ENCODE measurements at places on chromosomes 7 and 10.

DNA sequence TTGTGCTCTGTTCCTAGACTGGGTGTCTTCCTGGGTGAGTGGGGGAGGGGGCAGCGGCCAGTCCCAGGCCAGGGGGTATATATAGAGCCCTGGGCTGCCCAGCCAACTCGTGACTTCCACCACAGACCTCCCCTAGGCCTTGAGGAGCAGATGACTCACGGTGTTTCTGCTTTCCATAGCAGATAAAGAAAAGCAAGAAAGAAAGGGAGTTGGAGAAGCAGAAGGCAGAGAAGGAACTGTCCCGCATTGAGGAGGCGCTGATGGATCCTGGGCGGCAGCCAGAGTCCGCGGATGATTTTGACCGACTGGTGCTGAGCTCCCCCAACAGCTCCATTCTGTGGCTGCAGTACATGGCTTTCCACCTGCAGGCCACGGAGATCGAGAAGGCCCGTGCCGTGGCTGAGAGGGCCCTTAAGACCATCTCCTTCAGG is 10.1 kb downstream of the CALHM2 start:
- DNase-seq, result no peak
- H3K36me3 ChIP-seq, result peaks cover 6% of the 10 kb centered on the region
- no peak overlapping the region for H3K4me3 ChIP-seq
- H3K27ac ChIP-seq, result no peak overlapping the region

GRCh38 chr10:96395931-96396877 is 37.4 kb upstream of the OPALIN start:
- peaks cover 4% of the 10 kb centered on the region for H3K27me3 ChIP-seq
- H3K36me3 ChIP-seq, result no peaks in the 10 kb centered on the region
- no peak overlapping the region for H3K27ac ChIP-seq

DNA sequence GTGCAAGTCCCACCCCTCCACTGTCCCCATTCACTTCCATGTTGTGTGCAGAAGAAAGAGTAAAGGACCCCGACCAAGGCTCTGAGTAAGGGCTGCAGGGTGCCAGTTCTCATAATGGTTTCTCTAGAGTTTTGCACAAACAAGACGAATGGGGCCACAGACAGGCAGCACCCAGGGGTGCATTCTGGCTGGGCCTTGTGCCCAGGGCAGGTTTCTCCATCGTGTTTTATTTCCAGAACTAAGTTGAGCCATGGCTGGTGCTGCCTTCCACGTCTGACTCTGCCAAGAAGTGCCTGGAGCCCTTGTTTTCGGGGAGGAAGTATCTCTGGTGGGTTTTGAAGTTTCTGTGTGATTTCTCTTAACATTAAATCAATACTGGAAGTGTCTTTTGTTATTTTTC is 95.0 kb upstream of the SDK1 start:
- H3K27ac ChIP-seq, result no peak overlapping the region
- H3K4me3 ChIP-seq, result no peak overlapping the region
- no peaks in the 10 kb centered on the region for H3K4me1 ChIP-seq

- no peaks in the 10 kb centered on the region for H3K4me1 ChIP-seq
- no peak overlapping the region for H3K27ac ChIP-seq
- DNase-seq, result no peak
- H3K27me3 ChIP-seq, result no peaks in the 10 kb centered on the region
Observed at GRCh38 chr7:88615336-88615735, 144.2 kb upstream of the ZNF804B start.

- H3K27me3 ChIP-seq, result no peaks in the 10 kb centered on the region
- peak; percentile 93 for DNase-seq
- H3K4me1 ChIP-seq, result no peaks in the 10 kb centered on the region
- H3K4me3 ChIP-seq, result no peak overlapping the region
Observed at GRCh38 chr10:3898821-3899220, 113.8 kb upstream of the KLF6 start.

DNA sequence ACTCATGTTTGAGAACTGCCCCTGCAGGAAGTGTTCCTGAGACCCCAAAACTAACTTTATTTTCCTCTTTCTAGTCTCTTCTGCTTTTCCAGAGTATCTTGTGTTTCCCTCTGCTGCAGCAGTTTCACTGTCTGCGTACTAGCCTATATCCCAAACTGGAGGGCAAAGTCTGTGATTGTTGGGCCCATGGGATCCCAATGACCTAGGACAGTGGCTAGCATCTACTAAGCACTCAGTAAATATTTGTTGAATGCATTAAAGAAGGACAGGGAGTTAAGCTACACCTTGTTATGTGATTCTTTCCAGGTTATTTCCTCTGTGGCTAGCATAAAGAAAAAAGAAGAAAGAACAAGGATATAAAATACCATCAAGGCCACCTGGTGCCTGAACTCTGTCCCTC is 210.6 kb upstream of the PHYHIPL start:
- H3K27me3 ChIP-seq, result no peaks in the 10 kb centered on the region
- H3K36me3 ChIP-seq, result no peaks in the 10 kb centered on the region
- H3K27ac ChIP-seq, result no peak overlapping the region
- H3K4me3 ChIP-seq, result no peak overlapping the region
- DNase-seq, result no peak

DNA sequence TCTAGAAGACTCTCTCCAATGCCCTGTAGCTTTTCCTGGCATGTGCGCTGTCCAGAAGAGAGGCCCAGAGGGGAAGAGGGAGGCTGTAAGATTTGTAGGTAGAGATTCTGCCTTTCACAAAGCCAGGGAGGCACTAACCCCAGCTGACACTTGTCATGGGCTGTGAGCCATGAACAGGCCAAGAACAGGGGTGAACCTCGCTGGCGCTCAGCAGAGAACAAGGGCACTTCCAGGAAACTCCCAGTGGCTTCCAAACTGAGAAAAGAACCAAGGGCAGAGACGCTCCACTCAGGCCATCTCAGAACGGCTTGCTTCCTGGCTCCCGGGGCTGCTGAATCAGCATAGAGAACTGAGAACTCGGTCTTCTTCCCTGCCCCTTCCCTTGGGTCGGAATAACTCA is 257.8 kb upstream of the ZNF32 start:
- no peaks in the 10 kb centered on the region for H3K27me3 ChIP-seq
- H3K4me1 ChIP-seq, result no peaks in the 10 kb centered on the region
- no peak overlapping the region for H3K4me3 ChIP-seq
- no peak overlapping the region for H3K27ac ChIP-seq
- H3K36me3 ChIP-seq, result no peaks in the 10 kb centered on the region

DNA sequence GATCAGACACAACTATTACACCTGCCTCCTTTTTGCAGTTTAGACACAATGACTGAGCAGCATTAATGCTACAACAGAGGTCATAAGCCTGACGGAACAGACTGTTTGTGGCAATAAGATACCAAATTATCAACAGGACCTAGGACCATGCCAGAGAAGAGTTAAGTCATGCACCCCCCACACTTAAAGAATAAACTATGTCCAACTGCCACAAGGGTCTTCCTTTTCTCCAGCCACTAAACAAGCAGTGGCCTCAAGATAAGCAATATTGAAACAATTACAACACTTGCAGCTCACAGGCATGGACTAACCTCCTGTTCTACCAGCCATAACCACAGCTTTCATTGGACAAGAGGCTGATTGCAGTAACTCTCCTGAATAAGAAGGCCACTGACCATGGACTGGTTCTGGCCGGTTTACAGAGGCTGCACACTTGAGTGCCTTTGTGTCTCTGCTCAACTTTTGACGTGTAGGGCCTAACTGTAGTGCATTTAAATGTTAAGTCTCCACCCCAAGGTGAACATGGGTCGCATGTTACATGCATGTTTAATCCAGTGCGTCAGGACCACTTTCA is 104.4 kb downstream of the STRA8 start:
- DNase-seq, result no peak
- no peak overlapping the region for H3K4me3 ChIP-seq
- no peaks in the 10 kb centered on the region for H3K4me1 ChIP-seq
- H3K27me3 ChIP-seq, result no peaks in the 10 kb centered on the region
- H3K27ac ChIP-seq, result no peak overlapping the region

DNA sequence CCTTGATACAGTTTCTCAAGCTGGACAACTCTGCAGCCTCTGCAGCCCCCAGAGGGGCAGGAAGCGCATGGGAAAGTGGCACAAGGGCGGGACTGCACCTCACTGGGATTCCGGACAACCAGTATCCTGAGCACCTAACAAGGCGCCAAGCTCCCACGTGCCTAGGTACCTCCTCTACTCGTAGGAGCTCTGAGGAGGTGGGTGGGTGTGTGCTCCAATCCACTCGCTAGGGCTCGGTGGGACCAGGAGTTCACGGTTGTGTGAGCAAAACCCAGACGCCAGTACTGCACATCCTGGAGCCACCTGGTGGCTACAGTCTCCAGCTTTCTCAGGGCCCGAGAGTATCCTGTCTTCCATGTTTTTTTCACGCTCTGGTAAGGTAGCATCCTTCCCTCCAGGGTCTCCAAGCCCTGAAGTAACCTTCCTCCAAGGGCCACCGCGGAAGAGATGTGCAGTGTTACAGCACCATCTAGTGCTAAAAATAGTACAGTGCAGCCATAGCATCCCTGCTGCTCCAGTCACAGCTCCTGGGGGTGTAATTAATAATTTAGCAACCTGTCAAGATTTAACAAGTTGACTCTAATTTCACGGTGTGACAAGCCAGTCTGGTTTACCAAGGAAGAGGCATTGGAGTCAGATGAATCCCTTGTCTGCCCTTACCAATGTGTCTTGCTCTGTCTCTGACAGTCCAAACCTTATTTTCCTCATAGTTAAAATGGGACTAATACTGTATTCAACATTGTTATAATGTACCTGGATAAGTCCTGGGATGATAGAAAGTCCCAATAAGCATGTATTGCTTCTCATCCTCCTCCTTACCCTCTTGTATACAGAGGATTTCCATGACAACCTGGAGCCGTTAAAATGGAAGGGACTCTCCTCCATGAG is 70.4 kb downstream of the HERPUD2 start:
- no peak overlapping the region for H3K27ac ChIP-seq
- DNase-seq, result no peak
- H3K4me1 ChIP-seq, result no peaks in the 10 kb centered on the region
- H3K4me3 ChIP-seq, result no peak overlapping the region
- H3K27me3 ChIP-seq, result no peaks in the 10 kb centered on the region
- H3K36me3 ChIP-seq, result no peaks in the 10 kb centered on the region

DNA sequence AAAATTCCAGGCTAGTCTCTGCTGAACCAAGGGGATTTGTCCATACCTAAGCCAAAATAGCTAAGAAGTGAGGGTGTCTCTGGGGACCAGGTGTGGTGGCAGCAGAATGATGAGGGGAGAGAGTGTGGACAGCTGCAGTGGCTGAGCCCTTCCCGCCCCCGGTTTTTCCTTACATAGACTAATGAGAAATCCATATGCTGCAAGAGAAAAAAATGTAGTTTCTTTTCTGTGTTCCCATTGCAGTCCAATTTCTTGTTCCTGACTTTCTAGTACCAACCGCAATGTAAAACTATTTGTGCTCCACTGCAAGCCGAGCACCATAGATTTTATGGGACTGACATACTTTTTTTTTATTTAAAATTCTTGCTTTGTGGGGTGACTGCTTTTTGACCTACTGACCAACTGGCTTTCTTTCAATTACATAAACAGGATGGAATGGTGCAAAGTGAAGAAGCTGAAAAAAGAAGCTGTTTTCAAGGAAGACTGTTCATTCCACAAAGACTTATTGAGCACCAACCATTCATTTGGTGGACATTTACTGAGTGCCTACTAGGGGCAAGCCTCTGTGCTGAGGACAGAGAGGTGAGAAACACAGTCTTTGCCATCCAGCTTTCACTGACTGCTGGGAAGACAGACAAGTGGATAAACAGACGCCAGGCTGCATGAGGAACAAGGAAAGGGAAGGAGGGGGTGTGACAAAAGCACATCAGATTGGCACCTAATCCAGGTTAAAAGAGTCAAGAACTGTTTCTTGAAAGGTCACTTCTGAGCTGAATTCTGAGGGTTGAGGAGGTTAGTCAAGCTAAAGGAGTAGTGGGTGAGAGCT is 9.8 kb downstream of the CEP41 start:
- H3K27ac ChIP-seq, result no peak overlapping the region
- no peaks in the 10 kb centered on the region for H3K27me3 ChIP-seq
- DNase-seq, result no peak
- H3K4me1 ChIP-seq, result no peaks in the 10 kb centered on the region

GRCh38 chr10:71745664-71746250 is 26.2 kb upstream of the C10orf105 start:
- no peak overlapping the region for H3K4me3 ChIP-seq
- H3K27me3 ChIP-seq, result no peaks in the 10 kb centered on the region
- no peaks in the 10 kb centered on the region for H3K4me1 ChIP-seq
- H3K27ac ChIP-seq, result no peak overlapping the region
- DNase-seq, result no peak

GRCh38 chr10:44511166-44511565 is 126.3 kb upstream of the CXCL12 start:
- DNase-seq, result no peak
- no peak overlapping the region for H3K27ac ChIP-seq
- H3K27me3 ChIP-seq, result no peaks in the 10 kb centered on the region
- H3K36me3 ChIP-seq, result no peaks in the 10 kb centered on the region
- no peaks in the 10 kb centered on the region for H3K4me1 ChIP-seq
- no peak overlapping the region for H3K4me3 ChIP-seq

DNA sequence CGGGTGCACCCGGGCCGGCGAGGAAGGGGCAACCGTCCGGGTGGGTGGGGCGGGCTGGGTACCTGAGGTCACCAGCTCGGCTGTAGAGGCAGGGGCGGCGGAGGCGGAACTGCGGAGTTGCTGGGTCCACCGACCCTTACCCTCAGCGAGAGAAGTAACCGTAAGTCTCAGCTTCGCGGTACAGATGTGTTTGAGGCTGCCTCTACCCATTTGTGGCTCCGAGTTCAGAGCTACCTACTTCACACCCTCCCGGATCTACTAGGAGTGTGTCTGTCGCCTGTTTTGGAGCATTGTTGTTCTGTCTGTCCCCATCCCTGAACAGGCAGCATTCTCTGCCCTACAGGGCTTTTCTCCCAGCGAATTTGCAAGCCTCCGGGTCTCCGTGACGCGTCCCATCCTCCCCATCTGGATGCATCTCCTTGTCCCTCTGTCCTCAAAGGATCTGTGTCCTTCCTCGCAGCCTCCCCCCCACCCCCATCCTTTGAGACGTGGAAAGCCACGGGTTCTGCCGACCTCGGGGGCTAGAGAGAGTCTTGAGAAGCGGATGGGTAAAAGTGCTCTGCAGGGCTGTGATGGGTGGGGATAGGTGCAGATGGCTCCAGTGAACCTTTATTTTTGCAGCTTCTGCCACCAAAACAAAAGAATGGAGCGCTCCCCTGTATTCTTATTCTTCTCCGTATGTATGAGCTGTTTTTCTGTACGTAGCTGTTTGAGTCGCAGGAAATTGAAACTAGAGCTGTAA is 757 bp downstream of the ANKIB1 start:
- H3K4me3 ChIP-seq, result peak overlapping the region; percentile 90
- no peaks in the 10 kb centered on the region for H3K36me3 ChIP-seq
- DNase-seq, result peak; percentile 16
- peak overlapping the region; percentile 85 for H3K27ac ChIP-seq
- no peaks in the 10 kb centered on the region for H3K4me1 ChIP-seq
